ENCODE measurements at places on chromosomes 2 and 18.

DNA sequence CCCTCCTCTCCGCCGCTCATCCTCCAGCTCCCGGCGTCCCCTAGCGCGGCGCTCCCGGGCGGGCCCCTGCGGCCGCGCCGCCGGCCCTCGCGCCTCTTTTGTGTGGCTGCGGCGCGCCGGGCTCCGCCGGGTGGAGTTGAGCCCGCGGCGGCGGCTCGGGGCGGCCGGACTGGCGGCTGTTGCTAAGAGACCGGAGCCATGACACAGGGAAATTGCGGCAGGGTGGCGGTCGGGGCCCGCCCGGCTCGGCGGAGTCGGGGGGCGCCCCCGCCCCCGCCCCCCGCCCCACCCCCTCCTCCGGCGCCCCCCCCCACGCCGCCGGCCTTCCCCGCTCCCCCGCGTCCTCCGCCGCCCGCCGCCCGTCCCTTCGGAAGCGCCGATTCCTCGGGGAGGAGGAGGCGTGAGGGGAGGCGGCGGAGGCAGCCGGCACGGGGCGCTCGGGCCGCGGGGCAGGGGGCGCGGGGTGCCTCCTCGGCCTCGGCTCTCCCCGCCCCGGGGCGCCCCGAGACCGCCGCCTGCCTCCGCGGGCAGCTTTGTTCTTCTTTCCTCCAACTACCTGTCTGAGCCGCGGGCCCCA is at the start of gene TMEM200C:
Gene TMEM200C, minus strand, starts transcription at position 224 of the 577 bp plus-strand sequence. CDS start 3,459 bp downstream, outside the sequence.
- no peak for DNase-seq

DNA sequence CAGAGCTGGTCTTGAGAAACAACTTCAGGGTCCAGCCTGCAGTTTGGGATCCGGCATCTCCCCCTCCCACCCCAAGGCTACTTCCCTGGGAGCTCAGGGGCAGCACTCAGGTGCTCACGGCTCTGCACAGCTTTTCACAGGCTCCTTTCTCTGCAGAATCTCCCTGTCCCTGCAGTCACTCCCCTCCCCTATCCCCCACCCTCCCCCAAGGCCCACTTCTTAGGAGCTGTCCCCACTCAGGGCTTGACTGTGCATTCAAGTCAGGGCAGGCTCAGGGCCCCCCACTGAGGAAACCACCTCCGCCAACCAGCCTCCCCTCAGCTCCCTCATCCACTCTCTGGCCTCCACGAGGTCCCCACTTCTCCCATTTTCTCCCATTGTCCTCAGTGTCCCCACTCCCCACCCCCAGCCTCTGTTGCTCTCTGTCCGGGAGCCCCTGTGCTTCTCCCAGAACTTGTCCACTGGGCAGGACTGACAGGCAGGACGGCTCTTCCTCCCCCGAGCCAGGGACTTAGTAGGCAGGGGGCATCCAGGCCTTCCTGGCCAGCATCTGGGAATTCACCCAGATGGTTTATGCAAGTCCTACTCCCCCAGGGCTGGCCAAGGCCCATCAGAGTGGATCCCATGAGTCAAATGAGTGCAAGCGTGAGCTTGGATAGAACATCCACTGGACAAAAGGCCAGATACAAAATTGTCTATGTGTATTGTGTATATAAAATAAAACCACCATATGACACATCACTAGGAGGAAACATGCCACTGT is 7.6 kb downstream of the NMUR1 start:
- no peak for DNase-seq

DNA sequence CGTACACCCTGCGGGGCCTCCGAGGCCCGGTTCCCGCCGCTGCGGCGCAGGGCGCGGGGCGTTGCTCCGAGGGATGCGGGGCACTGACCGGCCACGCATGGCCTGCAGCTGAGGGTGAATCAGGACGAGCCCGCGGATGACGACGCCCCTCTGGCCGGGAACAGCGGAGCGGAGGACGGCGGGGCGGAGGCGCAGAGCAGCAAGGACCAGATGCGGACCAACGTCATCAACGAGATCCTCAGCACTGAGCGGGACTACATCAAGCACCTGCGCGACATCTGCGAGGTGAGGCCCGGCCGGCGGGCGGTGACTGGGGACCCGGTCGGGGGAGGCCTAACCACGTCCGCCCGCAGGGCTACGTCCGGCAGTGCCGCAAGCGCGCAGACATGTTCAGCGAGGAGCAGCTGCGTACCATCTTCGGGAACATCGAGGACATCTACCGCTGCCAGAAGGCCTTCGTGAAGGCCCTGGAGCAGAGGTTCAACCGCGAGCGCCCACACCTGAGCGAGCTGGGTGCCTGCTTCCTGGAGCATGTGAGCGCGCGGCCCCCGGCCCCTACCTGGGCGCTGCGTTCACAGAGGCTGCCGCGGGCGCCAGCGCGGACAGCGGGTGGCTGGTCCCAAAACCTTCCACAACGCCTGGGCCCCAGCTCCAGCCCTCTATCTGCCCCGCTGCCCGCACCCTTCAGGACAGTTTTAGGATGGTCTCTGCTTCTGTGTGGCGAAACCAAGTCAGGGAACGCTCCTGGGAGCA is 53.2 kb downstream of the FAM168B start:
- DNase-seq, result peak; percentile 16

DNA sequence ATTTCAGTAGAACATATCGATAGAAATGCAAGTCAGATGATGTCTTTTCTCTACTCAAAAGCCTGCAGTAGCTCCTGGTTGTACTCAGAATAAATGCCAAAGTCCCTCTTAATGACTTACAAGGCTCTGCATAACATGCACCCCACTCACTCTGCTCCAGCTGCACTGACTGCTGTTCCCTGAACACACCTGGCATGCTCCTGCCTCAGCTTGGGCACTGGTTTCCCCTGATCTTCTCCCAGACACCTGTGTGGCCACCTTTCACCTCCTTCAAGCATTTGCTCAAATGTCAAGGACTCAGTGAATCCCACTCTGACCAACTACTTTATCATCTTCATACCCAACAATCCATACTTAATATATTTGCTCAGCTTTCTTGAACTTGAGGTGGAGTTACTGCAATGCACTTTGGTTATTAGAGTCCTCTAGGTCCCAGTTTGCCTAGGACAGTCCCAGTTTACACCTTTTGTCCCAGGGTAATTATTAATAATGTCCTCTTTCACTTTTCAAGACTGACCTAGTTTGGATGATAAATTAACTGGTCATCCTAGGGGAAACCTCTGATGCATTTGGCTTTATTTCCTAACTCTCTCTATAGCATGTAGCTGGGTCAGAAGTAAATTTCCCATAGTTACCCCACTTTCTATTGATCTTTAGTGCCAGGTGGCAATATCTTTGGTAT is 44.1 kb downstream of the ACAA2 start:
- no peak for DNase-seq

DNA sequence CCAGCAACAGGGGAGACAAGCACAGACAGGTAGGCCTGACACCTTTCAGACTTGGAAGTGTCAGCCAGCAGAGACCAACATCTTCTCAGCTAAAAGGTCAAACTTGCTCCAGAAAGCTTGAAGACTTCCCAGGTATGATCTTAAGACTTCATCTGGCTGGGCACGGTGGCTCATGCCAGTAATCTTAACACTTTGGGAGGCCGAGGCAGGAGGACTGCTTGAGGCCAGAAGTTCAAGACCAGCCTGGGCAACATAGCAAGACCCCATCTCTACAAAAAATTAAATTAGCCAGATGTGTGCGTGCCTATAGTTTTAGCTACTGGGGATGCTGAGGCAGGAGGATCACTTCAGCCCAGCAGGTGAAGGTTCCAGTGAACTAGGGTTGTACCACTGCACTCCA is 39.0 kb upstream of the SPRED2 start:
- DNase-seq, result no peak

GRCh38 chr2:201347138-201347537 is 10.0 kb downstream of the FLACC1 start:
- no peak for DNase-seq

- no peak for DNase-seq
Measured at GRCh38 chr2:241001413-241002274, 3.2 kb downstream of the SNED1 start.

DNA sequence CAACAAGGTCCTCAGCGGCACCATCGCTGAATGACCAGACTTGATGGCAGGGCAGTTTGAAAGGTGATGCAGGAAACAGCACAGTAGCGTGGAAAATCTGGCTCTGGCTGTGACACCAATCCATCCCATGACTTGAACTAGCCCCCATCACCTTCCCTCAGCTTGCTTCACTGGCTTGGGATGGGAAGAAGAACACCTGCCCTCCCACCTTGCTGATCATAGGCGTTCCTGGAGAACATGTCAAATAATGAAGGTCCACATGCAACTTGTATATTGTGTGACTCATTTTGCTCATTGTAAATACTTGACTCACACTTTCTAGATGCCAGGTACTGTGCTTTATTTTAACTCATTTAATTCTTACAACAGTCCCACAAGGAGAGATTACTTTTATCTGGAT is 292.4 kb upstream of the SPRED2 start:
- DNase-seq, result no peak

DNA sequence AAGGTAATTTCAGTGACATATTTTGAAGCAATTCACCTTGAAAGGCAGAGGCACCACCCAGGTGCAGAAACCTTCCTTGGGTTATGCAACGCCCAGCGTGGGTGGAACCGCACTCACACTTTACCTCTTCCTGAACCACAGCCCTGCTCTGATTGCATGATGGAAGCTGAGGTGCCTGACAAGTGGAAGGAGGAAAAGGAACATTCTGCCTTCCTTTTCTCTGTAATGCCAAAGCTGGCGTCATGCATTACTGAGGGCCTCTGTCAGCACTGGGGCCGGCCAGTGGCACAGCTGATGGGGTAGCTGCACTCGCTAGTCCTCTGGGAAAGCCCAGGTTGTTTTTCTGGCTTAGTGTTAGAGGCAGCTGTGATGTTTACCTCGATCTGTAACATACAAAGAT is 266.5 kb downstream of the NEDD4L start:
- DNase-seq, result peak; percentile 44

DNA sequence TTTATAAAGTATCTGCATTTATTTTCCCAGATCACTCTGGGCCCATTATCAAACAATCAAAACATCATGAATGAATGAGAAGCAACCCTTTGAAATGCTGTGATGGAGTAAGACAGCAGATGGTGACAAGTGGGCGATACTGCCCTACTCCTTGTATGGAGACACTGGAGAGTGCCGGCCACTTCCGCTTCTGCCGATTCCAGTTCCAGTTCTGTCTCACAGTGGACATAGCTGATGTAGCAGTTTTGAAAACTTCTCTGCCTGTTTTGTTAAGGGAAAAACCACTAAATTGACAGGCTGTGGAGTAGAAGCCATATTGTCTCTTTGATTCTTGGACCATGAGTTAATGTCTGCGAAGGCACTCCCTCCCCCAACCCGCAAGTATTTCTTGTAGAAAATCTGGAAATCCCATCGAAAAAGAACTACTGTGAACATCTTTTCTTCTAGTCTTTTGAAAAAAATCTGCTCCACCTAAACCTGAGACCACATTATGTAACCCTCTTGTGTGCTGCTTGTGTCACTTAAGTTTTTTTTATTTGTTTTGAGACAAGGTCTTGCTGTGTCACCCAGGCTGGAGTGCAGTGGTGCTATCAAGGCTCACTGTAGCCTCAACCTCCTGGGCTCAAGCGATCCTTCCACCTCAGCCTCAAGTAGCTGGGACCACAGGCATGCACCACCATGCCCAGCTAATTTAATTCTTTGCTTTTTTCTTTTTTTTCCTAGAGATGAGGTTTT is 133.5 kb downstream of the TANC1 start:
- no peak for DNase-seq

GRCh38 chr18:58958628-58959027 is 94.0 kb downstream of the ZNF532 start:
- no peak for DNase-seq

GRCh38 chr2:45884126-45884525 is 232.7 kb downstream of the PRKCE start:
- no peak for DNase-seq

GRCh38 chr2:144163592-144163991 is 356.3 kb downstream of the ZEB2 start:
- no peak for DNase-seq

DNA sequence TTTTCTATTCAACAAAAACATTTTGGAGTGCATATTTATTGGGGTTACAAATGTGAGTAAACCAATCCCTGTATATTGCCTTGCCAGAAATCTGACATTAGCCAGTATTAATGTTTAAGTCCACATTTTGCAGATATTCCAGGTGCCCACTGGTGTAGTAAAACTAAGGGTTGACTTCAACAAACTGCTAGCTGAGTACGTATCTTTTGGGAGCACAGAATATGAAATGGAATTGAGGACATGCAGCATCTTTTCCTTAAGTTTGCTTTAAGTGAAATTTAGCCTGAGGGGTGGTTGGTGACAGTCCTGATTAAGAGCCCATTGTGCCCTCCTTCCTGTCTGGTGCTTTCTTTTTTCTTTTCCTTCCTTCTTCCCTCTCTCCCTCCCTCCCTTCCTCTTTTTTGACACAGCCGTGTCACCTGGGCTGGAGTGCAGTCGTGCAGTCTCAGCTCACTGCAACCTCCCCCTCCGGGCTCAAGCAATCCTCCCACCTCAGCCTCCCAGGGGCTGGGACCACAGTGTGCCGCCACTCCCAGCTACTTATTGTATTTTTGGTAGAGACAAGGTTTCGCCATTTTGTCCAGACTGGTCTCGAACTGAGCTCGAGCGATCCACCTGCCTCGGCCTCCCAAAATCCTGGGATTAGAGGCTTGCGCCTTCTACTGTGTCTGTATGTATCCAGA is 1.6 kb downstream of the NUP35 start:
- DNase-seq, result no peak

DNA sequence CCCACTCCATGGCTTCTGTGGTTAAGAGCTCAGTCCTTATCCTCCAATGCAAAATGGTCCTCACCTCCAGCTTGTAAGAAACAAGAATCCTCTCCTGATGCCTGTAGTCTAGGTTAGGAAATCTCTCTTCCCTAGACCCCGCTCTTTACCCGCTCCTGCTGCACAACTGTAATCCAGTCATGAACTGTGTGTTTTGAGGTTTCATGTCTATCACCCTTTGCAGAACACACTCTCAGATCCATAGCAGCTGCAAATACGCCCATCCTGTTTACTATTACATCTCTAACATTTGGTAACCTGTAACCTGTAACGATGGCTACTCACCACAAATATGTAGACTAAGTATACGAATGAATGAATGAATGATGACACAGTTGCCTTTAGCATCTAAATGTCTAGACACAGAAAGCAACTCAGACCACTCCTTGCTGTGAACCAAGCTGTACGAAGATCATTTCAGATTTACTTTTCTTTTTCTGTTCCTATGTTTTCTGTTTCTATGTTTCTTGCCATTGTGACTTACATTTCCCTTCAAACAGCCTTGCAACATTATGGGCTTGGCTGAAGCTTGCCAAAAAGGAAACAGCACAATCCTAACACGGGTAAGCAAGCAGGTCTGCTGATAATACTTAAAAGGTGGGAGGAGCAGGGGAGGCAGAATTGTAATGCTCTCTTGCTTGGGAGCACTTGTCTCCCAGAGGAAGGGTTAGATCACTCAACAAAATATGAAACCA is 53.7 kb downstream of the EPHA4 start:
- DNase-seq, result peak; percentile 26

Data from activated CD4-positive, alpha-beta T cell treated with anti-CD3 and anti-CD28 coated beads, Interleukin-2, amount 50 U/mL, for 1 hour (primary cell).